Activated CD8-positive, alpha-beta memory T cell treated with anti-CD3 and anti-CD28 coated beads for 4 hours (primary cell): ENCODE measurements at places on chromosomes 12 and 14.

DNA sequence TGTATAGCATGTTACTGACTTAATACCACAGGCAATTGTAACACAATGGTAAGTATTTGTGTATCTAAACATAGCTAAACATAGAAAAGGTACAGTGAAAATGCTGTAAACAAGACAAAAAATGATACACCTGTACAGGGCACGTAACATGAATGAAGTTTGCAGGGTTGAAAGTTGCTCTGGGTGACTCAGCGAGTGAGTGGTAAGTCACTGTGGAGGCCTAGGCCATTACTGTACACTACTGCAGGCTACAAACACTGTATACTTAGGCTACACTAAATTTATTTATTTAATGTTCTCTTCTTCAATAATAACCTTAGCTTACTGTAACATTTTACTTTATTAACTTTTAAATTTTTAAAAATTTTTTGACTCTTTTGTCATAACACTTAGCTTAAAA, 158.4 kb downstream of the IPO8 start:
- DNase-seq: no peak

GRCh38 chr14:38063711-38064320, 143.9 kb upstream of the SSTR1 start:
- no peak for DNase-seq

- no peak for DNase-seq
These were observed 140.7 kb downstream of the DPF3 start for GRCh38 chr14:72753044-72753710.

- DNase-seq: no peak
These were observed 82.3 kb upstream of the RIN3 start for GRCh38 chr14:92431199-92431725.

DNA sequence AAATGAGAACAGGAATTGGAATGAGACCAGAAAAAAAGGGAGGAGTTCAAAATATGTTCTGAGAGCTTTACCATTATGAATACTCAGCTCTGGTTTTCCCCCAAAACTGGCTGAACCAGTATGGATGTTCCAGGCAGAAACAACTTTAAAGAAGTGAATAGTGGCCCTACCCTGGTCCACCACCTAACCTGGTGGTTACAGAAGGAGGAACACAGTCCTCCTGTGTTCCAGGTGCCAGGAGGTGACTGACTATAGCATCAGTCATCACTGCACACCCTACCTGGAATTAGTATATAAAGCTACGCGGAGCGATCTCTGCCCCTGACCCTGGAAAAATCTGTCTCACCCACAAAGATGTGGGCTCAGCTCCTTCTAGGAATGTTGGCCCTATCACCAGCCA, at the start of gene A2ML1:
Gene A2ML1, plus strand, starts transcription at position 324 of the 400 bp plus-strand sequence. Its CDS starts 31 bp downstream, at position 355.
- no peak for DNase-seq

GRCh38 chr12:114949058-114949820, 265.3 kb upstream of the TBX3 start:
- no peak for DNase-seq

DNA sequence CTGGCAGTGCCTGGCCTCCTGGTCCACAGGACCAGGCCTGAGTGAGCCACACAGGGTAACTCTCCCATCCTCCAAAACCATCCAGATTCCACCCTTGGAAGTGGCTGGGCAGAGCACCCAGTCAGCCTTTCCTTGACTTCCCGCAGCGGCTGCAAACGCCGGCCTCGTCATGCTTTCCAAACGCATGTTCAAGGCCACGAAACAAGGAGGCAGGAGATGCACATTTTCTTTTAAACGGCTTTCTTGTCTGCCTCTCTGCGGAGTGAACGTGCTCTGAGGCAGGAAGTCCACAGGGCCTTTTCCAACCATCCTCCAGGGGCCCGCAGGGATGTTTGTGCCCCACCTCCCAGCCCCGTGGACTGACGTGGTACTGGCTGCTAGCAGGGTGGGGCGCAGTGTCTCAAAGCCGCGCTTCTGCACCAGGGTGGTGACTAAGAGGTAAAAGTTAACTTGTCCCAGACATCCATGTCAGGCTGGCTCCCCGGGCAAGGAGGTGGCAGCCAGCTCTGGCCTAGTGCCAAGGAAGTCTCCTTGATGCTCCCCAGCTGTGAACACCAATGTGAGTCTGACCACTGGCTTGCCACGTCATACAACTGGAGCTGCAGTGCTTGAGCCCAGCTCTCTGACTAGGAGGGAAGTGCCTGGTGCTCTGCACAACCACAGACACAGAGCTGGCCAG, 45.0 kb downstream of the KCNA5 start:
- no peak for DNase-seq

GRCh38 chr14:100011628-100012325, 53.4 kb upstream of the EVL start:
- DNase-seq: no peak

DNA sequence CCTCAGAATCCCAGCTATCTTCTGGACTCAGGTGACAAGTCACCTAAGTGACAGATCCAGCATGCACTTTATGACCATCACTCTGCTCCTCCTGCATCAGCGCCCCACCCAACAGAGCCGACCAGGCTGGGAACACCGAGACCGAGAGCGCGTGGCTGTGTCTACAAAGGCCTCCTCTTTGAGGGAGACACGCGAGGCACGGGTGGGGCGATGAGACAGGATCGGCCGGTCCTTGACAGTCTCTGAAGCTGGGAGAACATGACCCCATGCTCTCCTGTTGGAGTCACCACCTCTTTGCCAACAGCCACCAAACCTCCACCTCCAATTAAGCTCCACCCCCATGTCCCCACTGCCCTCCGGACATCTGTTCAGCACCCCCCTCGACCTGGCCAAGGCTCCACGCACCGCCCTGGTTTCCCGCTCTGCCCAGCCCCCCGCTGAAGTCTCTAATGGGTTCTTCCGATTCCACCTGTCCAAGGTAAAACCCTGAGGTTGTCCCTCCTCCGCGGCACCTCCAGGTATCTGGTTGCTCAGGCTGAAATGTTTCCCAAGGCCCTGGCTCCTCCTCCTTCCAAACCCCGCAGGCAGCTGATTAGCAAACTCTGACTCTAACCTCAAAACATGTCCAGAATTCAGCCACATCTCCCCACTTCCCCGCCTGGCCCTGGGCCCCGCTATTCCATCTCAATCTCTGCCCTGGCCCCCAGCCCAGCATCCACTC, 31.5 kb downstream of the HSP90AA1 start:
- no peak for DNase-seq

DNA sequence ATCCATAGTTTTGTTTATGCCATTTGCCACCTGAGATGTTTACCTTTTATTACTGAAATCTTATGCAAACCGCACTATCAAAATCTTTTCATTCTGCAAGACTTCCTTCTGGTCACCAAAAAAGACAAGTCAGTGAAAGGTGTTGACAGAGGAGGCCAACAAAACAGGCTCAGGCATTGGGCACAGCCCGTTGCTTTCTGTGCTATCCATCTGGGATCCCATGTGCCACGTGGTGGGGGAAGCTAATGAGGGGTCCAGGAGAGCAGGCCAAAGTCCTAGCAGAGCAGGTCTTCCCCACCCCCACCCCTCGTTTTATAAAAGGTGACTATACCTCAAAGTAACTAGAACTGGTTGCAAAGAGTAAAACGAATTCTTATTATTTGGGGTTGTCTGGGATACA, 1.2 kb downstream of the ALDH1L2 start:
- no peak for DNase-seq

DNA sequence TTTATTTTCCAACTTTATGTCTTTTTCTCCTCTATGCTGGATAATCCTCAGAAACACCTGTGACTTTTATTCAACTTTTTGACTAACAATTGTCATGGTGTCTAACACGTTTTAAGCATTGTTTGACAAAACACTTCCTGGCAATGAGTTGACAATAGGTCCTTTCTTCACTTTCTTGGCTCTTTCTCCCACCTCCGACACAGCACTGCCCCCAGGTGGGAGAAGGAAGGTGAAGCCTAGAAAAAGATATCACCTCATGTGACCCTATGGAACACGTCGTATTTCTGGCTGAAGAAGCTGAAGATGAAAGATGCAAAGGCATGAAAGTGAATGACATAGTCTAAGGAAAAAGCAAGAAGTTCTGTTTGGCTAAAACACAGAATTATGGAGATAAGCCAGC, 430.0 kb downstream of the ETNK1 start:
- DNase-seq: no peak

DNA sequence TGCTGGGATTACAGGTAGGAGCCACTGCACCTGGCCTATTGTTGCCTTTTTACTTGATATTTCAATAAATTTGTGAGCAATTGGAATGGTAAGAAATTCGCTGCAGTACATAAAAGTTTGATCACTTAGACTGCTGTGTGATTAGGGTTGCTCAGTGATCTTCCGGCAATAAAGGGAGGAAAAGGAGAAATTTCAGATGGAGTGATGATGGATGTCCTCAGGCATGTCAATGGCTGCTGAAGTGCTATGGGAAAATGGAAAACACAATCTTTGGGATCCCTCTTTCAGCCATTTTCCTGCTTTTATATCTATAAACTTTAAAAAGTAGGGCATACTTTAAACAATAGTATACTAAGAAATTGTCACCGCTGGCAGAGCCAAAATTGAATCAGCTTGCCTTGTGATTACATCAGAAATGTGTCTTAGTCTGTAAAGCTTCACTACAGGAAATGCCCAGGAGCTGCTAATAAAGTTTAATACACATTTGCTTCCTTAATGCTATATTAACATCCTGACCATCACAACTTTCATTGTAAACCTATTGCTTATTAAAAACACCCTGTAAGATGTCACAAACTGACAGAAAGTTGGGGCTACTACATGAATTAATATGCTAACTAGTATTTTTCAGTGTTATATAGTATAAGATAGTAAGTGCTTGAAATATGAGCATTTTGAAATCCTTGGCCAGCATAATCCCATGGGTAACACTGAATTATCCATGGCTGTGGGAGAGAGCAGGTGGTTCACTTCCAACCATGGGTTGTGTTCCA, 13.7 kb upstream of the FBXL14 start:
- no peak for DNase-seq

GRCh38 chr12:23415180-23415579, 534.3 kb downstream of the SOX5 start:
- DNase-seq: no peak

DNA sequence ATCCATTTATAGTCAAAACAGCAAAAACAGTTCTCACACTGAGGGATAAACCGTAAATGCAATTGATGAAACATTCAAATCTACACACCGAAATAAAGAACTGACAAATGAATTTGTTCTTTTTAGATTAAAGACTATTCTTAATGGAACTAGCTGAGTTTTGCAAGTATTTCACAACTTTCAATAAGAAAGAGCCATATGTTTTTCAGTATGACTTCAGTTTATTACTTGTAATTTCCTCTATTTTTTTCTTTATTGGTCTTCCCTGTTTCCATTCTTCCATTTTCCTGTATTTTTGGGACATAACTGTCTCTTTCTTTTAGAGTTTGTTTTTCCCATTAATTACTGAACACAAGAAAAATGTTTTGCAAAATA, 4.3 kb downstream of the BCAT1 start:
- no peak for DNase-seq

- no peak for DNase-seq
These were observed 991.2 kb downstream of the VRK1 start for GRCh38 chr14:97788364-97788763.

DNA sequence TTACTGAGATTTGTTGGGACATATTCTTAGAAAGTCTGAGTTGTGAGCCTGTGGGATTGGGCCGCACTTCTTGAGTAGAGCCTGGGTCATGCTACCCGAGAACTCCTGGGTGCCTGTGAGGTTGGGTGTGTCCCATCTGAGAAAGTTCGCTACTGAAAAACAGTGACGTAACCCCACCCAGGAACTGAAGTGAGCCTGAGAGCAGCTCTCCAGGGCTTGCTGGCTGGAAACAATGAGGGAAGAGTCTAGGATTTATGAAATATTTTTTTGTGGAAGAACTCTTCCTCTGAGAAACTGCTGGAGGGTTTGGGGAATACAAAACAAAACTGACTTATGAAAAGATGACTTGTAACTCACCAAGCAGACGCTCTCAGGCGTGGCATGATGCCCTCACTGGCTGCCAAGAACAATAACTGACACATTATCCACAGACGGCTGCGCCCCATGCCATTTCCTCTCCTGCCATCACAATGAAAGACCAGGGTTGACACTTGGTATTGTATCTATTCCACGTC, 69.2 kb downstream of the RASSF3 start:
- DNase-seq: no peak
